Renal pelvis (tissue), 12 donors: ENCODE measurements at places on chromosomes 5 and 9. TPM values are rescaled to one million over a fixed set of nuclear protein-coding genes. Genes with fewer than 3 reads are reported as not detected.

- DNase-seq = no peak
Observed at GRCh38 chr5:154577416-154577815, 99.4 kb upstream of the HAND1 start.

The RXFP3 gene
- polyA plus RNA-seq = 0.18 TPM

DNA sequence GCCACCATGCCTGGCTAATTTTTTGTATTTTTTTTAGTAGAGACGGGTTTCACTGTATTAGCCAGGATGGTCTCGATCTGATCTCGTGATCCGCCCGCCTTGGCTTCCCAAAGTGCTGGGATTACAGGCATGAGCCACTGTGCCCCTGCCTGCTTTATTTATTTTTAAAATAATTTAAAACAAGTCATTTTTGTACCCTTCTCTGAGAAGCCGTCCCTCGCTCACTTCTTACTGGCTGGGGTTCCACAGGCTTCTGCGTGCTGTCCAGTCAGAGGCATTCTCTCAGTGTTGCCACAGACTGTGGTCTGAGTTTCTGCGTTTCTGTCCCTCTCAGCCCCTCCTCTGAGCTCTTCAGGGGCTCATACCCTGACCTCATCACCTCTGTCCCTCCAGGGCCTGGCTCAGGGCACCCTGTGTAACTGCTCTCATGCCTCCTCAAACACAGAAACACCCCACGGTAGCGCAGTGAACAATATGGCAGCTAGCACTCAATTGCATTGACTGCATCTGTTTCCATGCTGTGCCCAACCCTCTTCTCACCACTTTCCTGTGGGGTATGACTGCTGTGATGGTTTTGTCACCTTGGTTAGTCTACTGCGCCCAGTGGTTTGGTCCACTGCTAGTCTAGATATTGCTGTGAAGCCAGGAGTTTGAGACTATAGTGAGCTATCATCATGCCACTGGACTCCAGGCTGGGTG lies 44.3 kb upstream of the SH3PXD2B start:
- no peak for DNase-seq

DNA sequence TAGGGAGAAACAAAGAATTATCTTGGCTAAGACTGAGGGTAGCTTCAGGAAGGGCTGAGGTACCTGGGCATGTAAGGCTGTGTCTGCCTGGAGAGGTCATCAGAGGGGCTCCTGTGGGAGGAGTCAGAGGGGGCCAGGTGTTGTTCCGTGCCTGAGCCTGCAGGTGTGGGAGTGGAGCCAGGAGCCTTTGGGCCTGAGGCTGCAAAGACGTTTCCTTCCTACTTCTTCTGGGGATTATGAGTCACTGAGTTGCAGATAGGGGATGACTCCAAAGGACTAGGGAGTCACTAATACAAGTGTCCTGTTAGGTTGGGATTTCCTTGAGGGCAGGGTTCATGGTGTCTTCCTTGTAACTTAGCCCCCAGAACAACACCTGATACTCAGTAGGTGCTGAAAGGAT lies 391.1 kb downstream of the ARHGEF28 start:
- no peak for DNase-seq

DNA sequence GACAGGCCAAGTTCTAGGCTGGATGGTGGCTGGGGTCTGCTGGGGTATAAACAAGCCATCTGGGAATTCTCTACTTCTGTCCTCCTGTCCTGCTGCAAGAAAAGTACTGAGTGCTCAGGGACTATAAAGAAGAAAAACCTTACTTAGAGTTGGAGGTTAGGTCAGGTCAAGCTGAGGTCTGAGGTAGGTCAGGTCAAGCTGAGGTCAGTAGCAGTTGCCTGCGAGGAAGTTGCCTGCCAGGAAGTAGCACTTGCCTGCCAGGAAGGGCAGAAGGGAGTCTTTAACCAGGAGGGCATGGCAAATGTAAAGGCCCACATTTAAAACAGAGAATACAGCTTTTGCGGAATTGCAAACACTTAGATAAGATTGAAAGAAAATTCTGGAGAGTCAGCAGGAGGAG lies 51.3 kb upstream of the PRLR start:
- no peak for DNase-seq
